ENCODE measurements at places on chromosomes 16 and 17.

DNA sequence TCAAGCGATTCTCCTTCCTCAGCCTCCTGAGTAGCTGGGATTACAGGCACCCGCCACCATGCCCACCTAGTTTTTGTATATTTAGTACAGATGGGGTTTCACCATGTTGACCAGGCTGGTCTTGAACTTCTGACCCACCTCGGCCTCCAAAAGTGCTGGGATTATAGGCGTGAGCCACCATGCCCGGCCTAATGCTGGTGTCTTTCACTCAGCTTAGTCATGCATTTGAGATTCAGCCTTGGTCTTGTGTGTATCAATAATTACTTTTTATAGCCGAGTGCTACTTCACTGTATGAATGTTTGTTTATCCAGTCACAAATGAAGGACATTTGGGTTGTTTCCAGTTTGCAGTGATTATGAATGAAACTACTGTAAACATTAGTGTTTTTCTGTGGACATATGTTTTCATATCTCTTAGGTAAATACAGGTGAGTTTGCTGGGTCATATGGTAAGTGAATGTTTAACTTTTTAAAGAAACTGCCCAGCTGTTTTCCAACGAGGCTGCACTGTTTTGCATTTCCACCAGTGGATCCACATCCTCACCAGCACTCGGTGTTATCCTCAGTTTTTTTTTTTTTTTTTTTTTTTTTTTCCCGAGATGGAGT is 11.0 kb upstream of the PLCG2 start:
- DNase-seq, result no peak

GRCh38 chr17:39963829-39964228 is 1.0 kb downstream of the GSDMA start:
- no peak for DNase-seq

DNA sequence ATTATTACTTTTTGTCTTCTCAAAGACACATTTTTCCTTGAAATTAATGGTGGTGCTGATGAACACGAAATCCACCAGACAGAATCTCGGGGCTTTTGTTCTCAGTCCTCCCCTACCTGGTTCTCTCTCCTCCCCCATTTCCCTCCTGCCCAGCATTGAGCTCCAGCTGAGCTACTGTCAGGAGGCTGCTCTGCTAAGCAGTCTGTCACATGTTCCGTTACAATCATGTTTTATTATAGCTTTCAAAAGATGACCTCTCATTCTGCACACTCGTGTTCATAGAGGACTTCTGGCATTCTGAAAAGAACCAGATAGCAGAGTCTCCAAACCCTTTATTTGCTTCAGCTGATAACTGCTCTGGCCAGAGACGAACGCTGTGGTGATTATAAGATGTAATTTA is 732.5 kb upstream of the RBFOX1 start:
- DNase-seq, result no peak

- no peak for DNase-seq
Observed at GRCh38 chr16:78458588-78458987, 359.1 kb downstream of the WWOX start.

- DNase-seq, result no peak
Observed at GRCh38 chr16:80806927-80807340, 2.5 kb upstream of the CDYL2 start.

- DNase-seq, result no peak
Observed at GRCh38 chr17:76530811-76531485, 6.6 kb downstream of the CYGB start.

DNA sequence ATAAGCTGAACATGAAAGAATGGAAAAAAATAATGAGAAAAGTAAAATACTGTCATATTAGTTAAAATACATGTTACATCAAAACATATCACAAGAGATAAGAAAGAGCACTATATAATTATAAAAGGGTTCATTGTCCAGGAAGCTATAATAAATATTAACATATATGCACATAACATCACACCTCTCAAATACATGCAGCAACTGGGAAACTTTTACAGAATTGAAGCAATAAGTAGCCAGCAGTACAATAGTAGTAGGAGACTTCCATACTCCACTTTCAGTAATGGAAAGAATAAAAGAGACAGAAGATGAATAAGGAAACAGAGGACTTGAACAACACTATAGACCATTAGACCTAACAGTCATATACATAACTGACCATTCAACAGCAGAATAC is 90.4 kb downstream of the AHSP start:
- DNase-seq, result no peak

GRCh38 chr17:74290340-74290739 is 16.3 kb downstream of the DNAI2 start:
- no peak for DNase-seq

GRCh38 chr16:17412221-17412620 is 58.5 kb downstream of the XYLT1 start:
- no peak for DNase-seq

DNA sequence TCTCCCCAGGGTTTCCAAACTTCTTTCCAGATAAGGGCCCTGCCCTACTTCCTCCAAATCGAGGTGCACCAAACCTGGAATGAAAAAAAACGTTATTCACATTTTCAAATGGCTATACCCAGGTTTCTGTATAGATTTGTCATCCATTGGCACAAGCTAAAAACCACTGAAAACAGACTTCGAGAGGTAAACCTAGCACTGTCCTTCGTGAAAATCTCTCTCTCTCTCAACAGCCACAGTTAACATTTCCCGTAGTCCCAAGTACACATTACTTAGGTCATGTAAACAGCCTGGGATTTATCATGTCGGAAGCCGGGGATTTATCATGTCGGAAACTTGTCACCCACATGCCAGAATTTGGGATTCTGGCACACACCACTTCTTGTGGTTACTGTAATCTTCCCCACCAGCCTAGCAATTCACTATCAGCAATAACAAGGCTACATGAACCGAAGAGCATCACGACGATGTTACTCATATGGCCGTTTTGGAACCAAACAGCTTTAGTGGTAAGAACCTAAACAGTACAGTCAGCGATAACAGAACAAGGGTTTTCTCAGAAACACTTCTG is 1.2 kb downstream of the DDX5 start:
- no peak for DNase-seq
